ENCODE measurements at places on chromosomes 6 and 20.
A peak's percentile ranks its signal among the peaks of the same experiment; 100 is the strongest.

DNA sequence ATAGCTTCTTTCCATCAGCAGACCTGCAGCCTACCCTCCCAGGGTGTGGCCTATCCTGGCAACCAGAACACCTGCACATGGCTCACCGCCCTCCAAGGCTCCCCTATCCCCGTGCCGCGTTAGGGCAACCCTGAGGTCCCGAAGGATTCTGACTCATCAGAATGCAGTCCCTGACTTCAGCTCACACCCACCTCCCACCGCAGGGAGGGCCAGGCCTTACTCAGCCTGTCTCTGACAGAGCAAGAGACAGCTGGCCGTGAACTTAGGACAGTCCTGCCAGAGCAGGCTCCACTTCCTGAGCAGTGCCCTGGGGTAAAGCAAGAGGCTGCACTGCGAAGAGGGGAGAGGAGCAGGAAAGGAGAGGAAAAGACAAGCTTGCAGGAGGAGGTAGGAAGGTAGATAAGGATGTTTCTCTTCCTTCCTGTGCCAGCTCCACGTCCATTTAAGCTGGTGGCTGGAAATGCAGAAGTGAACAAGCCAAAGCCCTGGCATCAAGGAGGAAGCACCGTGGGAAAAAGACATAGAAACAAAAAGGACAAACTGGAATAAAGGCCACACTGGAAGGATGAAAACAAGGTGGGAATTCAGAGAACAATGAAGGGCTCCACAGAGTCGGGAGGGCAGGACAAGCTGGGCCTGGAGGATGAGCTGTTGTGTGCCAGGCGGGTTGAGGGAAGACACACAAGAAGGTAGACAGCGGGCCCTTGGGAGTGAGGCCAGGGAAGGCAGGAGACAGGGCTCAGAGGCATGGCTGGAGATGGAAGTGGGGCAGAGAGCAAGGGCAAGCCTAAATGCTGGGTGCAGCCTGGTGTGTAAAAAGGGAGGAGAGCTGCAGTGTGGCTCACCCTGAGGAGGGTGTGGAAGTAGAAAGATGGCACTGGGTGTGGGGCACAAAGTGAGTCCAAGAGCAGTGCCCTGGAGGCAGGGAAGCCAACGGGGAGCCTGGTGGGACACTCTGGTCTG, 102.7 kb downstream of the SLC23A2 start:
- peak; percentile 68 for DNase-seq

DNA sequence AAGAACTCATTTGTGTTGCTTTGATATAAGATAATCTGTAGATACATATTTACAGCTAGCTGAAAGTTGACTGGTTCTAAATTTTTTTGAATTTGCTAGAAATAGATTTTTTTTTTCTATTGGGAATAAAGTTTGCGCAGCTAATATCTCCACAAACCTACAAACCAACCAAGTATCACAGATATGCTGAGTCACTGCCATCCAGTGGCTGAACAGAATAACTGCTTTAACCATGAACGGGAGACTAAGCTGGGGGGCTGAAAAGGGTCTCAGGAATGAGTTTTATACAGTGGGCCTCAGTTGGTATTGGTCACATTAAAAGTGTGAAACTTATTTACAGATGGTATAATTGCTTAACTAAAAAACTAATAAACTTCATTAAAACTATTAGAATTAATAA, 326.7 kb upstream of the CNR1 start:
- peak; percentile 63 for DNase-seq

DNA sequence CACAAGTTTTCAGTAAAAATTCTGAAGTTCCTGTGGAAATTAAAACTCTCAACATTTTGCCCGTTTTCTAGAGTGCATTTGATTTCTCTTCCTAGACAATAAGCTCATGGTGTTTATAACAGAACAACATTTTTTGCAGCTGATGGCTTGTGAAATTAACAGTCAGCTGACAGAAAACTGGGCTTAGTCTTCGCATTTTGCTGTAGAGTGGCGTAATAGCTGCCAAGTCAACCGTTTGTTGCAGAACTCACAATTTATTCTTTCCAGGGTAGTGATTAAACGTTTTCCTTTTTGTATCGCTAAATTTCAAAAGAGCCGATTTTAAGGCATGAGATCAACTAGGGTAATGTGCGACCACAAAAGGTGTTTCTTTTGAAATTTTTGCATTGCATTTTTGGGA, 1.4 kb downstream of the SPO11 start:
- DNase-seq: peak; percentile 15

DNA sequence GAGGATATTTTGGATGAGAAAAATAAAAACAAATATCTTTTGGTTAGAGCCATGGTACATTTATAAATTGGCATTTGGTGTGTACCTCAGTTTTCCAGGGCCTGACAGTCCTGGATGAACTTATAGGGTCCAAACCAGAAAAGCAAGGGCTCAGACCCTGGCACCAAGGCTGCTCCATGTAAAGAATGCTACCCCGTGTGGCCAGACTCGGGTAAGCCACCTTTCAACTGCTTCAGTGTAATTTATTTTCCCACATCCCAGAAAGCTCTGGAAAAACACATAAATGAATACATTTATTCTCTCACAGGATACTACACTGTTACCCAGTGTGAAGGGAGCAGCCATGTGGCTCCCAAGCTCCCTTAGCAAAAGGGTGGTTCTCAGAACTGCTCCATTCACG, 13.8 kb downstream of the MRPL14 start:
- DNase-seq: no peak

DNA sequence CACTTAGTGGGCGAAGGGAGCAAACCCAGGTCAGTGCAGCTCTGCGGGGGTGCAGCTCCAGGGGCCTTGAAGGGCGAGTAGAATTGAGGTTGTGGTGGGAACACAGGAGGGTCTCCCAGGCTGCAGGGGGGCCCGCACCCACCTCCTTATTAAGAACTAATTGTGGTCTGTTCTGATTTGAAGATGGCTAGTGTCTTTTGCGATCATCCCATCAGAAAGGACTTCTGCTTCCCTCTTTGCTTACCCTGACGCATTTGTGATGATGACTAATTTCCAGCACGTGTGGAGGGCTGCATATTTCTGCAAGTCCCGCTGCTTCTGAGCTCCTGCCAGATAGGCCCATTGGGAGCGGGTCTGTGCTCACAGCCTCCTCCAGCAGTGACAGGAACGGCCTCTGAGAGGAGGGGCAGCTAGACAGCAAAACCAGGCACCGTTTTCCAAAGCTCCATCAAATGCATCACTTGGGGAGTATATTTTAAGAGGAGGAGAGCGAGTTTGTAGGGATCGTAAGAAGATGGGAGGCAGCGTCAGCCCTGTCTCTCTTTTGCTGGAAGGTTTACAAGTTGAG, 268.9 kb downstream of the CDH4 start:
- peak; percentile 47 for DNase-seq

GRCh38 chr6:85756982-85757381, 114.3 kb upstream of the SYNCRIP start:
- DNase-seq: peak; percentile 57

GRCh38 chr20:38893565-38894090, 32.6 kb upstream of the FAM83D start:
- DNase-seq: peak; percentile 55

DNA sequence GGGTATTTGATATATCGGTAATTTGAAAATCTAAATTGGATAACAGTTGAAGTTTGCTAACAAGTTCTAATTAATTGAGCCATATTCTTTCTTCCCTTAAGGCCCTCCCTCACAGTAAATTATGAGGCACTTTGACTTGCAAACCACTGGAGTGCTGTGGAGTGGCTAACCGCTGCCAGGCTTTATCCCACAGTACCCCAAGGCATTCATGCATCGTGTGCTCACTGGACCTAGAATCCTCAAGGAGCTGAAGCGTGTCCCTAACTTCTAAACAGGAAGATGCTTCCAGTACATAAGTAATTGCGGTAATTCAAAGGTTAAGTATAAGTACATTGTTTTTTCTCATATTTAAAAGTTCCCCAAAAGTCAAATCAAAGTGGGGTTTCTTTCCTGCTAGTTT, 499.9 kb downstream of the TFAP2A start:
- DNase-seq: no peak

DNA sequence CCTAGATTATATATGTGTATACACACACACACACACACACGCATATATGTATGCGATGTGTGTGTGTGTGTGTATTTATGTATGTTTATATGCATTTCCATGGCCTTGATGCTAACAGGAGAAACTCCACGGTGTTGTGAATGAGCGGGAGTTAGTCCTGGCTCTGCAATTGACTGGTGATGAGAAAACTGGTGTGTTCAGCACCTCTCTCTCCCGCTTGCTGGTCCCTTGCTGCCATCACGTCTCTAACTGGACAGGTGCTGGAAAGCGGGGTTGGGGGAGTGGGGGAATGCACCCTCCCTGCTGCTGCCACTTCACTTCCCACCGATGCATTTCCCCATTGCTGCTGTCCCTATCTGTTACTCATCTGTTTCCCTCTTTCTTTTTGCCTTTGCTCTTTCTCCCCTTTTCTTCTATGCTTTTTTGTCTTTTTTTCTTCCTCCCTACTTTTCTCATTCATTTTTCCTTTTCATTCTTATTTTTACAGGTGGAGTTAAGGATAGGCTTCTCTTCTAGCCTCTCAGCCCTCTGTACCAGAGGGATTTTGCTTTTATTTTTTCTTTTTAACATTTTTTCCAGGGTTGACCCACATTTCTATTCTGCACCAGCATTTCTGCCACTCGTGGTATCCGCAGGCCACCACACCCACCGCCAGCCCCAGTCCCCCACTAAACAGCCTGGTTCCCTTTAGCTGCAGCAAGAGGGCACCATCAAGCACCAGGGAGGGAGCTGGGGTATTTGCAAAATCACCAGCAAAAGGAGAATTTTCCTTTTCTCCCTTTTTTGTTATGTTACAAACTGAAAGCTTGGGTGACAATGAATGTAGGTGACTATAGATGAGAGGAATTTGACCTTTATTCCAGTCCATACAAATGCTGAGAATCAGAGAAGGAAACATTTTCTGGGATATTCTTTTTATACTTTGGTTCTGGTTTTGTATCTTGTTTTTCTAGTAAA, 115.6 kb downstream of the TCP11 start:
- DNase-seq: no peak

- no peak for DNase-seq
Measured at GRCh38 chr6:120994573-120994967, 339.7 kb downstream of the TBC1D32 start.

DNA sequence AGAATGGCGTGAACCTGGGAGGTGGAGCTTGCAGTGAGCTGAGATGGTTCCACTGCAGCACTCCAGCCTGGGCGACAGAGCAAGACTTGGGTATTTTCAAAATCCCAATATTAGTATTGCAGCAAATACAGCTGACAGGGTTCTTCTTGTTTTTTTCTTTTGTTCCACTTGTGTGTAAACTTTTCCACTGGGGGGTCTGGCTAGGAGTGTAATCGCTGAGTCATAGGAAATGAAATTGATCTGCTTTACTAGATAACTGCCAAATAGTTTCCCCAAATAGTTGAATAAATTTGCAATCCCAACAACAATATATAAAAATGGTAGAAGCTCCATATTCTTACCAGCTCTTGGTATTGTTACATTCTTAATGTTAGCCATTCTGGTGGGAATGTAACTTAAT, 526.0 kb upstream of the SOX4 start:
- no peak for DNase-seq

GRCh38 chr6:98014442-98015201, 731.6 kb upstream of the MMS22L start:
- DNase-seq: no peak

DNA sequence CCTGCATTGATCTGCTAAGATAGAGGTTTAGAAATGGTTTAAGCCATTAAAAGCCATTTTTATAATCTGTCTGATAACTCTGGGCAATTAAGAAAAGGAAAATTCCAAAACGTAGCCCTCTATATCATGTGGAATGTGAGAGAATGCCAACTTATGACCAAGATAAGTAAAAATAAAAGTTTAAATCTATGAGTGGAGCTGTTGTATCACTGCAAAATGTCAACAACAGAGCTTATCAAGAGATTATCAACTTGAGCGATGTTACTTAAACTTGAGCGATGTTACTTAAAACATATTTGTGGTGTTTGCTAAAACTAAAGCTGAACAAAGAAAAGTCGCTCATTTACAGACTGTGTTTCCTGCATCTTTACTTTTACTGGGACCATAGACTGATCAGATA, 46.9 kb upstream of the SCML4 start:
- no peak for DNase-seq

- DNase-seq: peak; percentile 78
Measured at GRCh38 chr6:44593539-44593944, 206.0 kb downstream of the CDC5L start.

DNA sequence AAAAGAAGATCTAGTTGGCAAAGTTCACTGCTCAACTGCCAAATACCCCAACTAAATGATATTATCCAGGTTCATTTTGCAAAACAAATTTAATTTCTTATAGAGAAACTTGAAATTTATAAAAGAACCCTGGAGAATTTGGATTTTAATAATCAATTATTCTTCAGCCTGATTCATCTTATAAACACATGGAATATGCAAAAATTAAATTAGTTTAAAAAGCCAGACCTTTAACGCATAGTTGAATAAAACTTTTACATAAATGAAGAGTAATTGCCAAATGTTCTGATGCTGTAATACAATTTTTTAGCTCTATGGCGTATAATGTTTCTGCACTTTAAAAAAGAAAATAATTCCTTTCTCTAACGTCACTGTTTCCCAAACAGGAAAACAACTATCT, 33.2 kb upstream of the ANKRD60 start:
- no peak for DNase-seq

DNA sequence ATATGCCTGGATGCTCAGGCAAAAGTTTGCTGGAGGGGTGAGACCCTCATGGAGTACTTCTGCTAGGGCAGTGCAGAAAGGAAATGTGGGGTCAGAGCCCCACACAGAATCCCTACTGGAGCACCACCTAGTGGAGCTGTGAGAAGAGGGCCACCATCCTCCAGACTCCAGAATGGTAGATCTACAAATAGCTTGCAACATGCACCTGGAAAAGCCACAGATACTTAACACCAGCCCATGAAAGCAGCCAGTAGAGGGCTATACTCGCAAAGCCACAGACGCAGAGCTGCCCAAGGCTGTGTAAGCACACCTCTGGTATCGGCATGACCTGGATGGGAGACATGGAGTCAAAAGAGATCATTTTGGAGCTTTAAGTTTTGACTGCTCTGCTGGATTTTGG, 60.7 kb upstream of the GJE1 start:
- no peak for DNase-seq

GRCh38 chr6:104689551-104690205, 170.0 kb downstream of the HACE1 start:
- DNase-seq: peak; percentile 44

- DNase-seq: no peak
Measured at GRCh38 chr20:50142812-50143211, 10.7 kb downstream of the PEDS1 start.

DNA sequence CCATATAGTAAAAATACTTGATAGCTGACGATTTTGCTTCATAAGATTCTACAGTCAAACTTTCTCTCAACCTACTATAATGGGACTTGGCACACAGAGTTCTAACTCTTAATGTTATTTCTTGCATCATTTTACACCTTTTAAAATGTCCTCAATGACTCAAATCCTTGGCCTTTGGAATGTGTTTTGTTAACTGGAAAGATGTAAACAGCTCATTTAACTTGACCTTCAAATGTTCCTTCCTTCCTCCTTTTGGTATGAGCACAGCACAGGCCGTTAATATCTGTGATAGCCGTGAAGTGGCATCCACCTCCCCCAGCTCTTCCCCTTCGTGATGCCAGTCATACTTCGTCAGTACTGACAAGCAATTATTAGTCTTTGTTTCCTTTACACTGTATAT, 972.0 kb upstream of the CITED2 start:
- peak; percentile 67 for DNase-seq

Data from fibroblast of pulmonary artery (primary cell).